SJSA1 (cell line): ENCODE measurements at places on chromosomes 5 and 9. TPM values are rescaled to one million over a fixed set of nuclear protein-coding genes. Genes with fewer than 3 reads are reported as not detected.
A peak's percentile ranks its signal among the peaks of the same experiment; 100 is the strongest.

DNA sequence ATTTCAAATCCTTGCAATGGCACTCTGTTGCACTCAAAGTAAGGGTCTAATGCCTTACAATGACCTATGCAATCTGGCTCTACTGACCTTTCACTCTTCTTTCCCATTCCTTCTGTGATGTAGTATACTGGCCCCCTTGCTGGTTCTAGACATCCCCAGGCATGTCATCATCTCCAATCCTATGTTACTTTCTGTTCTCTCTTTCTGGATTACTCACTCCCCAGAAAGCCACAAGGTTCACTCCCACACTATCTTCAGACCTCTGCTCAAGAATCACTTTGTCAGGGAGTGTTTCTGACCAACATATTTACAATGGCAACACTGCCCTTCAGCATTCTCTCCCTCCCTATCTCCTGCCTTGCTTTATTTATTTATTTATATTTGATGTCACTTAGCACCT lies 802.2 kb upstream of the WWC1 start:
- H3K4me1 ChIP-seq, result peaks cover 3% of the 10 kb centered on the region; the same call in 1 of the 2 replicates
- no peaks in the 10 kb centered on the region for H3K36me3 ChIP-seq
- H3K27me3 ChIP-seq, result no peaks in the 10 kb centered on the region
- H3K4me3 ChIP-seq, result no peak overlapping the region

The GPR150 gene
- 0.18 TPM in 1 of 2 replicates, not detected in the other for total RNA-seq

- H3K27me3 ChIP-seq, result no peaks in the 10 kb centered on the region
- peak within 1 kb of the TSS; percentile 26 for H3K27ac ChIP-seq
- H3K4me1 ChIP-seq, result peaks cover 15% of the 10 kb centered on the region
- 0 out of 2 replicates have a peak, but pooled peaks cover 3% of the 10 kb centered on the region for H3K36me3 ChIP-seq
Measured at GRCh38 chr9:127877566-127877998, at the start of gene AK1. Gene AK1 (minus strand): TSS chr9:127877675. CDS start chr9:127874617, 3,058 bp downstream.

DNA sequence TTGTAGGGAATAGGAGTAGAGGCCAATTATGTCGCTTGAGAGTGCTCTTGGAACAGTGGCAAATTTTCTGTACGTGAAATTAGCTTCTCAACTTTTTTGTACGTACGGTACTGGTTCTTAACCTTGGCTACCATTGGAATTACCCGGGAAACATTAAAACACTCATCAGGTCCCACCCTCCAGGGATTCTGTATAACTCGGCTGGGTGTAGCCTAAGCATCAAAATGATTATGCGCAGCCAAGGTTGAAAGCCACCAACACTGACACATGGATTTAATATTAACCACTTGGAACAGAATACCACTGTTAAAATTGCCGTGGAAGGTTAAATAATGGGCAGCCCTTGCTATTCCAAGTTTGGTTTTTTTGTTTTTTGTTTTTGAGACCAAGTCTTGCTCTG lies 17.4 kb downstream of the DNAJA1 start:
- H3K27ac ChIP-seq, result no peak overlapping the region
- no peaks in the 10 kb centered on the region for H3K27me3 ChIP-seq
- H3K4me3 ChIP-seq, result no peak overlapping the region
- DNase-seq, result no peak

DNA sequence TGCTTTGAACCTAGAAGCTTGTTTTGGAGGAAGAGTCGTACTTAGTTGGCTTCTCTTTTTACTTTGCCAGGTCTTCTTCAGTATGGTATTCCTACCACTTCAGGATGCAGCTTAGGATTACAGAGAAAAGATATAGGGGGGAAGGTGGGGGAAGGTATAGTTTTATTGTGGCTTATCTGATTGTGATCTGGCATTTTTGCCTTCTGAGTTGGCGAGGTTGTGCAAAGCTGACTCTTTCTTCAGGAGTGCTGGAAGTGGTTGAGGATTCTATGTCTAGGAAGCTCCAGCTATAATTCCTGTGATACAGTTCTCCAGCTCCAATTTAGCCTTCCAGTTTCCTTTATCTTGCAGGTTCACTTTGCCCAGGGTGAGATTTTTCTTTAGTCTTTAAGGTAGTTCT lies 7.0 kb downstream of the CDC42SE2 start:
- H3K27me3 ChIP-seq, result no peaks in the 10 kb centered on the region
- peaks cover 6% of the 10 kb centered on the region; the same call in 1 of the 2 replicates for H3K36me3 ChIP-seq
- no peak for DNase-seq

DNA sequence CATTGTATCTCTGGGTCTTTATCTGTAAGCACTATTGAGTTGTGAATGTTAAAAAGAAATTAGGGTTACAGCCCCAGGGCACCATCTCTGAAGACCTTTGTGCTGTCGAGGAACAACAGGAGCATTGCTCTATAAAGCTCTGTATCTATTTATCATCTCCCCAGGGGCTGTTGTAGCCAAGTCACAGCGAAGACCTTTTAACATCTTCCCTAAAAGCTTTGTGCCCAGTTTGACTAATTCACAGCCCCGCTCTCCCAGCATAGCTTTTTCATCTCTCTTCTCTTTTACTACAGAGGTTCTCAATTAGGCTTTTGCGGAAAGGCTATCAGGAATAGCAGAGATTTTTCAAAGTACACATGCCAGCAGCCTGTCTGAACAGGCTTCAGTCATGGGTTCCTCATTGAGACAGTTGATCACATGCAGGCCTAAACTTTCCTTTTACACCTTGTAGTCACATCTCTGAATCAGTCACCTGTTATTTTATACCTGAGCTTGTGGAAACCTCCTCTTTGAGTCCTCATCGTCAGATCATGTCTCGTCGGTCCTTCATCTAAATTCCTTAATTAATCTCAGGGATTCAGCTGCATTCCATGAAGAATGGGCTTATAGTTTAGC lies 140.5 kb downstream of the NPR3 start:
- peaks cover 17% of the 10 kb centered on the region for H3K4me1 ChIP-seq
- DNase-seq, result no peak
- H3K36me3 ChIP-seq, result no peaks in the 10 kb centered on the region
- H3K4me3 ChIP-seq, result no peak overlapping the region
- peak overlapping the region; percentile 64 for H3K27ac ChIP-seq
- H3K27me3 ChIP-seq, result no peaks in the 10 kb centered on the region

The PCDHA1 gene
- not detected in 2 replicates for total RNA-seq

GRCh38 chr9:114281473-114282103 lies 41.3 kb upstream of the ORM1 start:
- no peak overlapping the region for H3K27ac ChIP-seq
- no peak for DNase-seq
- peaks cover 5% of the 10 kb centered on the region; the same call in 1 of the 2 replicates for H3K36me3 ChIP-seq
- peaks cover 59% of the 10 kb centered on the region for H3K4me1 ChIP-seq
- H3K4me3 ChIP-seq, result no peak overlapping the region
- no peaks in the 10 kb centered on the region for H3K27me3 ChIP-seq

DNA sequence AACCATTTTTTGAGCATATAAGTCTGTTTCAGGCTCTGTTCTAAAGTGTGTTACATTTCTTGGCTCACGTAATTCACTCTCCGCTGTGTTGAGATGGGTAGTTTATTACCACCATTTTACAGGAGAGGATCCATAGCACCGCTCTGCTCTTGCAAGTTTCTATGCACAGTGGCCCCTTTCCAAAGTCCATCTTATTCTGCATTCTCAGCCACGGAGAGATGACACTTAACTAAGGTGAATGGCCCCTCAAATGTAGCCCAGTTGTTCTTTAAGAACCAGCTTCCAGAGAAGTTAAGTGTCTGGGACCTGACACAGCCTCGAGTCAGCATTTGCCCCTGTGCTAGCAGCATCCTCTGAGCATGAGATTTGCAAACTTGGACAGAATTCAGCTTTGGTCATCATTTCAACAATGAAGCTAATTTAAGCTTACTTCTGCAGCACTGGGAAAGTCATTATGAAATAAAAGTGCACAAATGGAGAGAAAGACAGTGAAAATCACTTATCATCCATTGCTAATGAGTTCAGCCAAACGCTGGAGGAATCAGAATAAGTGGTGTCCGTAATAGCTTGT lies 61.9 kb downstream of the FAM78A start:
- H3K4me1 ChIP-seq, result no peaks in the 10 kb centered on the region
- H3K36me3 ChIP-seq, result peaks cover 45% of the 10 kb centered on the region
- DNase-seq, result no peak
- no peak overlapping the region for H3K27ac ChIP-seq
- no peak overlapping the region for H3K4me3 ChIP-seq
- no peaks in the 10 kb centered on the region for H3K27me3 ChIP-seq

- H3K36me3 ChIP-seq, result no peaks in the 10 kb centered on the region
- DNase-seq, result no peak
- H3K27me3 ChIP-seq, result no peaks in the 10 kb centered on the region
- no peak overlapping the region for H3K4me3 ChIP-seq
Measured at GRCh38 chr9:5292141-5292540, 12.4 kb downstream of the RLN2 start.

- no peak for DNase-seq
- H3K36me3 ChIP-seq, result no peaks in the 10 kb centered on the region
- H3K27ac ChIP-seq, result no peak overlapping the region
Measured at GRCh38 chr9:79165020-79165780, 406.6 kb upstream of the TLE4 start.

DNA sequence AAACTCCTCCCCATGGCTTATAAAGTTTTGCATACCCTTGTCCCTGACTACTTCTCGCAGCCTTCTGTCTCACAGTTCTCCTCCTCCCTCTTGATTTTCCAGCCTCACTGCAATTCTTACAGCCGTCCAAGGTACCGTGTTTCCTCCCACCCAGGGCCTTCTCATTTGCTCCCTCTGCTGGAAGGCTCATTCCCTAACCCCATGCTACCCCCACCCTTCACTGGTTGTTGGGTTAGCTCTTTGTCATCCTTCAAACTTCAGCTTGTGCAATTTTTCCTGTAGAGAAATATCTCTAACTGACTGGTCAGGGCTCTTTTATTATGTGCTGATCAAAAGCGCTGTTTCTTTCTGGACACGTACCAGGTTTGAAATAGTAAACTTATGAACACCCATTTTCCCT lies 329.2 kb downstream of the EBF1 start:
- no peak overlapping the region for H3K27ac ChIP-seq
- no peaks in the 10 kb centered on the region for H3K36me3 ChIP-seq
- no peak for DNase-seq

DNA sequence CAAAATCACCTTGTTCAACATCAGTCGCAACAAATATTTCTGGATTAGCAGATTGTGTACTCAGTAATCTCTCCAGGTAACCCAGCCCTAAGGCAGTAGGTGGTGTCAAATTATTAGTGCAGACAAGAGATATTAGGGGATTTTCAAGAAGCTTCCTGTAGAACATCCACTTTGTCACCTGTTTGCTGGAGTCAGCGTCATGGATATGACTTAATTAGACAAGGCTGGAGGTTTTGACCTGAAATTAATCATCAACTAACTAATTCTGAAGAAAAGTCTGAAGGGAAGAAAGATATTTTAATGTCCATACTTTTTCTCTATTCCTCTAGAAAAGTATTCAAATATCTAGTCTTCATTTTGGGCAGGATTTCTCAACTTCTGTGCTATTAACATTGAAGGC lies 91.4 kb upstream of the CCDC112 start:
- no peak overlapping the region for H3K27ac ChIP-seq
- no peak overlapping the region for H3K4me3 ChIP-seq
- no peak for DNase-seq
- H3K36me3 ChIP-seq, result no peaks in the 10 kb centered on the region
- no peaks in the 10 kb centered on the region for H3K27me3 ChIP-seq
- no peaks in the 10 kb centered on the region; the same call in 1 of the 2 replicates for H3K4me1 ChIP-seq

- peaks cover 26% of the 10 kb centered on the region for H3K36me3 ChIP-seq
- H3K27me3 ChIP-seq, result no peaks in the 10 kb centered on the region
- H3K4me1 ChIP-seq, result peaks cover 11% of the 10 kb centered on the region
- H3K4me3 ChIP-seq, result no peak overlapping the region
Measured at GRCh38 chr5:142906863-142907671, 136.9 kb downstream of the ARHGAP26 start.

DNA sequence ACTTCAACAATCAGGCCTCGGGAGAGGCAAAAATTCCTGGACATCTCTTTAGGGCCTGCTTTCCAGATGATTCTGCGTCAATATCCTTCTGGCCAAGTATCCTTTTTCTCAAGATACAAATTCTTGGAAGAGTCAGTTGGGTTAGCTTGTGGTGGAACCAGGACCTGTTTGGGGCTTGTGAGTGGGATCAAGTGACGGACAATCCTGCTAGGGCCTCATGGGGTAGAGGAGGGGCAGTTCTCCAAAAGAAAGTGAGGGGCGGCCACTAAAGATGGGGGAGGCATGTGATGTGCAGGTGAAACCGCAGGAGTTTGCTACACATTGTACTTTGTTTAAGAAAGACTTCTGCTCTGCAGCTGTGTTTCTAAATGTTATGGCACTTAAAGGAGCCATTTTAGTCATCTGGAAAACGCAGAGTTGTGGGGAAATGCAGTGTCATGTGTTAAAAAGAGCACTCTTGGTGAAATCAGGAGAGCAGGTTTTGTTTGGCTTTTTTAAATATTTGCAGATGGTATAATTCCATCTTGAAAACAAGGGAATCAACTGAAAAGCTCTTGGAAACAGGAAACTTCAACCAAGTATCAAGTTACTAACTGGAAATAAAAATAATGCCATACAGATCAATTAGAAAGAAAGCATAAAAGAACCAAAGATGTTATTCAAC lies 27.4 kb upstream of the GSN start:
- H3K27ac ChIP-seq, result no peak overlapping the region
- no peaks in the 10 kb centered on the region for H3K36me3 ChIP-seq
- no peaks in the 10 kb centered on the region for H3K27me3 ChIP-seq
- no peak overlapping the region for H3K4me3 ChIP-seq
